ENCODE measurements at places on chromosomes 11 and 22.

DNA sequence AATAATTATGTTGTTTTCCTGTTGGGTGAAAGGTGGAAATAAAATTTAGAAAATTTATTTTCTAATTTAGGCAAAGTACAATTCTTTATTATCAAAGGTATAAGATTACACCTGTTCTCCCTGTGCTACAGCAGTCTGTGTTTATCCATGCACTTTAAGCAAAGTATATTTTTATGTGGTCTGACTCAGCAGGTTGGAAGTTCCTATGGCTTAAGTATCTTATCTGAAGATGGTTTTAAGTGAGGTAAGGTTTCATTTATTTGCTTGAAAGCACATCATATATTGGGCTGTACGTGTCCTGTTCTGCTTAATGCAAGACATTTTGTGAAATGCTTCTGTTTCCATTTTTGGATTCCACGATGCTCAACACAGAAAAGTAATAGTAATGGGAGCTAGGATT, 14.6 kb downstream of the PPME1 start:
- no peak for DNase-seq

GRCh38 chr22:23913306-23913660, 19.1 kb downstream of the MIF start:
- DNase-seq: no peak

DNA sequence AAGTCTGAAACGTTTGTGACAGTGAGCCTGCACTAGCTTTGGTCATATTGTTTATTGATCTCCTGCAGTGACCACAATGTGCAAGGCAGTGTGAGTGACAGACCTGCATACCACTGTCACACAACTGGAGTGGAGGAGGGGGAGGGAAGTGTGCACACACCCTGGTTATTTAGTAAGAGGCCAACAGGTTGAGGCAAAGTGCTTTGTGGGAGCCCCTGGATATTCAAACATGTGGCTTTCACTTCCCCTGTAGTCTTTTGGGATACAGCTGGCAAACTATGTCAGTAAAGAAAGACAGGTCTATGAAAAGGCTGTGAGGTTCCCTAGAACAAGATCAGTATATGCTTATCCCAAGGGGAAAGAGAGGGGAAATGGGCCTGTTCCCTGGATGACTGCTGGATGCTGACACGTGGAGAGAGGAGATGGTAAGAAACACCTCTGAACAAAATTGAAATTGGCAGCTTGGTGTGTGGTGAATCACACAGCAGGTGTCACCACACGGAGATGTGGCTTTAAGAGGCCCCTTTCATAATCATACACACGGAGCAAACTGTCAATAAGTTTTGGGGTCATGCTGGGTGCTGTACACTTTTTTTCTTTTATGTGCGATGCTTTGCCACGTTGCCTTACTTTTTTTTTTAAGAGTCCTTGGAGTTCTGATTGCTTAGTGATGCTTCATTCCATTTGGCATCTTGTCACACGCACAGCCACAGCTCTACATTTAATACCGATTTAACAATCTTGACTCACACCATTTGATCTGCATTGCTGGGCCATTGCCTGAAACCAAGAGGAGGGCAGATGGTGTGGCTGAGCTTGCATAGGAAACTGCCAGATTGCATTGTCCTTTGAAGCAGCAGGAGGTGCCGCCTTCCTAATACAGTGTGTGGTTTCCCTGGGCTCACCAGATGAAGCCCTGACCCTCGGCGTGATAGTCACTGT, 11.3 kb downstream of the OSBP2 start:
- no peak for DNase-seq

DNA sequence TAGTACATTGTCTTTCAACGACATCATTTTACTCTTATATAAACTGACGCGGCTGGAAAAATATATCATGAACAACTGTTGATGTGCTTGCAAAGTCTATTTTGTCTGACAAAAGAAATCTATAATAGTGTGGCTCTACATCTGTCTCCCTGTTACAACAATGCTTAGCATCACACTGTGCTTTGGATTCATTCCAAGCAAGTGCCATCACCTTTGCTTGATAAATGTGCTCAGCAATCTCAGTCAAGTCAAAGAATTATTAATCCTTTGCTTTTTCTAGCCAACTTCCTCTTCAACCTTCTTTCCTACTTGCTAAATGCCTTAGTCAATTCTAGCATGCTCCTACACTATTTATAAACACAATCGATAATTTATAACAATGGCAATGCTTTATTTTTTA, 140.5 kb downstream of the FCHSD2 start:
- DNase-seq: no peak

- no peak for DNase-seq
Measured at GRCh38 chr11:126111458-126112116, 48.9 kb upstream of the CDON start.

DNA sequence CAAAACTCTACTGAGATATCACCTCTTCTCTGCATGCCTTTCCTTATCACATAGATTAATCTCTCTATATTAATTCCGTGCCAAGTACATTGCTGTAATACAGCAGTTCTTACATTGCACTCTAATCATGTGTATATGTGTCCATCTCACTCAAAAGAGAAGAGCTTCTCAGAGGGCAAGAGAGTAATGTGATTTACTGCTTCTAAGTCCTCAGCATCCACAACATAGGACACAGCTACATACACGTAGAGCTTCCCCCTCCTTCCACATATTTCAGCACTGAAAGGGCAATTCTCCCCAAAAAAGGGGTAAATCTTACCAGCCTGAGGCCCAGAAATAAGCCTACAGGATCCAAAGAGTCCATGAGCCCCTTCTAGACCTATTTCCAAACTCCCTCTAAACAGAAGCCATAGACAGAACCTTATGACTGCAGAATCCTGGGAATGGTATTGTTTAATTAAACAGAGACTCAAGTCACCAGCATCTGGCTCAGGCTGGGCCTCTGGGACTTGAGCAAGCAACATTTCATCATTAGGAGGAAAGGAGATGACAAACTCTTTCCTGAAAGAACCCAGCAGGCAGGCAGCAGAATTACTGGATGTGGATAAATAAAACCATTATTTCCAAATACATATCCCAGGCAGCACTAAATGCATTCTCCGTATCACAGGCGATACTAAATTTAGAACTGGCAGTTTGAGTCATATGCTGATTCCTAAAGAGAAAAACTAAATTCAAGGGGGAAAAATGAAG, 87.2 kb downstream of the KCNC1 start:
- DNase-seq: no peak

GRCh38 chr22:35114131-35114980, 48.4 kb downstream of the ISX start:
- DNase-seq: no peak

DNA sequence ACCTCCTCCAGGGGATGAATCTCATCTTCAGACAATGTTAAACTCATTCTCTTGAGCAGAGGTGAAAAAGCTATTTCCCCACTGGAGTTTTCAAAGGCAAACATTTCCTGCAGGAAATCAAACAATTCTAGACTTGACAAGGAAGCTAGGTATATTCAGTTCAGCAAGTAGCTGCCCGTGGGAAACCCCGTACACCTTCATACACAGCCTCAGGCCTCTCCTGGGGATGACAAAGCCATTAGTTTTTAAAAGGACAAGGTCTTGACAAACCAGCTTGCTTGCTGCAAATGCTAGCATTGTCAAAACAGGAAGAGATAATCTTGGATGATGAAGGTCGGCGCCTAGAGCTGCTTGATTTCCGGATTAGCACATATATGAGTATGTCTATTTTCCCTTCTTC, 1630.8 kb upstream of the TENM4 start:
- DNase-seq: no peak

DNA sequence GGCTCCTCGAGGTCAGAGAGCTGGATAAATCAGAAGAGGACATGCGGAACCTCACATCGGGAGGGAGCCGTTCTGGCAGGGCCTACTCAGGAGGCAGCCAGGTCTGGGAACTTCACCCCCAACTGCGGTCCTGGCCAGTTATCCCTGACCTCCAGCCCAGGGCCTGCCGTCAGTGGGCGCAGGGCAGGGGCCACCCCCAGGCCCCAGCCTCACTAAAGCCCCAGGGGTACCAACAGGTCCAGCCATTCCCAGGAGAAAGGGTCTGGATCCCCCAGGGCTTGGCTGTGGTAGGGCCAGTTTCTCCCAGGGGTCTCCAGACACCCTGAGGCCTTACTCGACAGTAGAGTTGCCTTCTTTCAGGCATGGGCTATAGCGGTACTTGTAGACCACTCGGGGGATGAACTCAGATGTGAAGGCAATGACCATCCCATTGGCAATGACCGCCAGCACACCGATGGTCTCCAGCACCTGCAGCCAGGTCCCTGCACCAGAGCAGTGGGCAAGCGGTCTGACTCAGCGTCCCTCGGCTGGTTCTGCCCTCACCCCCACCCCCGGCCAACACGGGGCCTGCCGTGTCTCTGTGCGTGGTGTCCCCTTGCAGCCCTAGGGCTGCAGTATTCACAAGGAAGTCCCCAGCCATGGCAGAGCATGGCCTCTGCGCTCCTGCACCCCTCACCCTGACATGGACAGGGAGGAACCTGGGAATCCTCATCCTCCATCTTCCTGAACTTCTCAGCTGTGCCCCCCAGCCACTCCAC, 4.6 kb upstream of the SIGIRR start:
- no peak for DNase-seq

DNA sequence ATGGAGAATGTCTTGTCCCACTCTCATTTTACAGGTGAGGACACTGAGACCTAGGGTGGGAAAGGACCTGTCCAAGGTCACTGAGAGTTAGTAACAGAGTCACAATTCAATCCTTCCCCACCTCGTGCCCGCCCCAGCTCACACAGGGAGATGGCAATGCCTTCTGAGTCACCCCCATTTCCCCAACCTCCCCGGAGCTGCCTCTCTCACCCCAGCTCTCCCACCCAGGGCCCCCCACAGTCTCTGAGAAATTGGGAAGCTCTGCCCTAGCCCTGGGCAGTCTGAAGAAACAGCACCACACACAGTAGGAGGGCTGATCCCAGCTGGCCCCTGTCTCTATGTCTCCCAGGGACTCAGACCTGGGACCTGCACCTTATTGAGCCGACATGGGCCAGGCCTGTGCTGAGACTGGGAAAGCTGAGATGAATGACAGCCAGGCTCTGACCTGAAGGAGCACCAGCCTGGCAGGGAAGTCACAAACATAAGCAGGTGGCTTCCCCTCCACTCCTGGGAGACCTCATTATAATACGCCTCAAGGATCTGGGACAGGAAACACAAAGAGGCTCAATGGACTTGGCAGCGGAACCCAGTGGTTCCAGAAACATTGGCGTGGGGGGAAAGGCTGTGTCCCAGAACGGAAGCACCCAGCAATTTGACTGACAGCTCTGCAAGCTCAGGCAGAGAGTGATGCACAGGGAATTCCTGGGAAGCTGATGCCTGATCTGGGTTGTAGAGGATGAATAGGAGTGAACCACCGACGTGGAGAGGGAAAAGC, 51.0 kb downstream of the CD6 start:
- DNase-seq: no peak

DNA sequence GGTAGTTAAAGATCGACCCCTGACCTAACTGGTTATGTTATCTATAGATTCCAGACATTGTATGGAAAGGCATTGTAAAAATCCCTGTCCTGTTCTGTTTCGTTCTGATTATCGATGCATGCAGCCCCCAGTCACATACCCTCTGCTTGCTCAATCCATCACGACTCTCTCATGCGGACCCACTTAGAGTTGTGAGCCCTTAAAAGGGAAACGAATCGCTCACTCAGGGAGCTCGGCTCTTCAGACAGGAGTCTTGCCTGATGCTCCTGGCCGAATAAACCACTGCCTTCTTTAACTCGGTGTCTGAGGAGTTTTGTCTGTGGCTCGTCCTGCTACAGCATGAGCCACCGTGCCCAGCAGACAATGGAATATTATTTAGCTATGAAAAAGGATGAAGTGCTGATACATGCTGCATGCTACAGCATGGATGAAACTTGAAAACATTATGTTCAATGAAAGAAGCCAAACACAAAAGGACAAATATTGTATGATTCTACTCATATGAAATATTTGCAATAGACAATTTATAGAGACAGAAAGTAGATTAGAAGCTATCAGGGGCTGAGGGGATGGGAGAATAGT, 12.0 kb upstream of the LGALS2 start:
- DNase-seq: no peak

DNA sequence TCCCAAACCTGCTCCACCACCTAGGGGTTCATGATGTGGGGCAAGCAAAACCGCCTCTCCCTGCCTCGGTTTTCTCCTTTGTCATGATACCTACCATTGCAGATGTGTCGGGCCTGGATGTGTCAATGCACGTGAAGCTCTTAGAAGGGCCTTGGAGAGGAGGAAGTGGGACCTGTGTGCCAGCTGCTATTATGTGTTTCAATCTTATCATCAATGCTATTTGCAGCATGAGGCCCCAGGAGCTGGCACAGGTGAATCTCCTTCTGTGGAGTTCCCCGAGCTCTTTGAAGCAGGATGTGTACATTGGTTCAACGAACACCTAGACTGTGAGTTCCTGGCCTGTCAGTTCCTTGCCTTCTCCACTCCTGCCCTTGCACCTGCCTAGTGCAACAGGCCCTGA, 331.6 kb downstream of the CTTN start:
- no peak for DNase-seq

- no peak for DNase-seq
Measured at GRCh38 chr22:41947424-41948080, 600 bp upstream of the CENPM start.

GRCh38 chr11:65459552-65459951, 37.0 kb downstream of the NEAT1 start:
- DNase-seq: no peak

- DNase-seq: peak; percentile 2
Measured at GRCh38 chr11:111665777-111666176, 63.5 kb downstream of the SIK2 start.

GRCh38 chr22:22558071-22558971, 744 bp downstream of the PRAME start:
- DNase-seq: peak; percentile 59

DNA sequence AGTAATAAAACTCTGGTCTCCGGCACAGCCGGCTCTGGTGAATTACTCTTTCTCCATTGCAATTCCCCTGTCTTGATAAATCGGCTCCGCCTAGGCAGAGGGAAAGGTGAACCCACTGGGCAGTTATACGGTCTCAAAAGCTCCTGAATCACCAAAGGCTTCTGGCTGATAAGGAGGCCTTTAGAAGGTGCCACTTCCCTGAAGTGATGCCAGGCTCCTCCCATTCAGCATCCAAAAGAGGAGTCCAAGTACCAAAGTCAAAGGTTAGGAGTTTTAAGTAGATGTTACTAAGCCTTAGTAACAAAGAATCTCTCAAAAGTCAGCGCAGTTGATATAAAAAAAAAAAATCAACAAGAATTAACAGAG, 11.8 kb upstream of the ALKBH8 start:
- no peak for DNase-seq

DNA sequence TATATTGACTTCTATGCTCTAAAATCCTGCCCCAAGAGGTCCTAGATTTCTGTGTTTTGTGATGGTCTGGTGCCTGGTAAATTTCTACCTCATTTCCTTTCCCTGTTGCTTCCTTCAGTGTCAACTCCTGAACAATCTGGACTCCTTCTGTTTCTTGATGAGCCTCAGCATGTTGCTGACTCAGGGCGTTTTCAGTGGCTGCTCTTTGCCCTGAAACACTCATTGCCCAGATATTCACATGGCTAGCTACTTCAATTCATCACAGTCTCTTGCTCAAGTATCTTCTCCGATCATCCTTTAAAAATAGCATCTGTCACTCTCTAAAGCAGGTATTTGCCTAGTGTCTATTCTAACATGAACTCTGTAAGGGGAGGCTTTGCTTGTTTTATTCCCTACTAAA, 526.3 kb upstream of the RAG2 start:
- DNase-seq: no peak

- DNase-seq: no peak
Measured at GRCh38 chr11:27179334-27179733, 138.7 kb downstream of the BBOX1 start.

GRCh38 chr11:123413636-123414035, 16.4 kb upstream of the GRAMD1B start:
- DNase-seq: no peak
